ENCODE measurements at places on chromosomes 2 and 18. TPM values are rescaled to one million over a fixed set of nuclear protein-coding genes. Genes with fewer than 3 reads are reported as not detected.

- DNase-seq: no peak
Measured at GRCh38 chr18:22560275-22560610, 142.5 kb upstream of the CTAGE1 start.

GRCh38 chr2:16862471-16862870, 196.8 kb upstream of the CYRIA start:
- DNase-seq: no peak

DNA sequence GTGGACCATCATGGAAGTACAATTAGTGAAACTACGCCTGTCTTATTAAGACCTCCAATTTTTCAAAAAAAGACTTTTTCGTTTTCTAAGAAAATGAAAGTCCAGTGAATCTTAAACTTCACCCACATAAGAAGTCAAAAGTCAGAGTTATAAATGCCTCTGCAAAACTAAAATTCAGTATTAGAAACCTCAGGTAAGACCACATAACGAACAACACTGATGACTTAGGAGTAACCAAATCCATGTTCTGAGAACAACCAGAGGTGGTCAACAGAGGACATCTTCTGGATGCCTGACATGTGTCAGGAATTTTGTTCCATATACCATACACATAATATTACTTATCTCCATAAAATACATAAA, 62.4 kb downstream of the RPL31 start:
- no peak for DNase-seq

DNA sequence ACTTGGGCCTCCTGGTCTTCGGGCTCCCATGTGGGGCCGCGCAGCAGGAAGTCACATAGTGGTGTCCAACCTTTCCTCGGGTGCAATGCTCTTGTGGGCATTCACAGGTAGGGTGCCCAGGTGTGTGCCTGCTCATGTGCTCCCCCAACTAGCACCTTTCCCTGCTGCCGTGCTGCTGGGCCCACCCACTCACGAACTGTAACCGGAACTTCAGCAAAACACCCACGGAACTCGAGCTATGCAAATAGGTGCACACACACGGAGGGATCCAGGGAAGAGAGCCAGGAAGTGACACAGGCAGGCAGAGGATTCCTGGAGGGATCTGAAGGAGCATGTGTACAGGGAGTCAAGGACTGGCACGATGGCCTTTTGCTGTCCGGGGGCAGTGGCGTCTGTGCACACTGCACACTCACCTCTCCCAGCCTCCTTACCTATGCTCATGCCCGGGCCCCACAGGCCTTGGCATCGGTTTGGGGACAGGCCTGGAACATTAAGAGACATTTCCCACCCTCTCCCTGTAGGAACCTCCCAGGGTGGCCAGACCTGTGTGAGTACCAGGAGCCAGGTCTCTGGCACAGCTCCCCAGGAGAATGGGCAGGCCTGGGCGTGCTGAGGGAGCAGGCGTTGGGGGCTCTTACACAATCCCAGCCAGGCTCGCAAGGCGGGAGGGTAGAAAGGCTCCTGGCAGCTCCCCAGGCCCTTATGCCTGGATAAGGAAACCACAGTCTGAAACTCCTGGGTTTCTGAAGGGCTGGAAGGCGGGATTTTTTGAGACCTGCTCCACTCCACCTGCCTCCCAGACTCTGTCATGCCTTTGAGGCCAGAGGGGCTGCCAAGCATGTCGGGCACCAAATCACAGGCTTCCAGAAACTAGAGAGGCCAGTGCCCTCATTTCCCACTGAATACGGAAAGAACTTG, 6.6 kb upstream of the PTMA start:
- DNase-seq: no peak

- no peak for DNase-seq
Measured at GRCh38 chr2:193668557-193669323, 1474.0 kb upstream of the TMEFF2 start.

DNA sequence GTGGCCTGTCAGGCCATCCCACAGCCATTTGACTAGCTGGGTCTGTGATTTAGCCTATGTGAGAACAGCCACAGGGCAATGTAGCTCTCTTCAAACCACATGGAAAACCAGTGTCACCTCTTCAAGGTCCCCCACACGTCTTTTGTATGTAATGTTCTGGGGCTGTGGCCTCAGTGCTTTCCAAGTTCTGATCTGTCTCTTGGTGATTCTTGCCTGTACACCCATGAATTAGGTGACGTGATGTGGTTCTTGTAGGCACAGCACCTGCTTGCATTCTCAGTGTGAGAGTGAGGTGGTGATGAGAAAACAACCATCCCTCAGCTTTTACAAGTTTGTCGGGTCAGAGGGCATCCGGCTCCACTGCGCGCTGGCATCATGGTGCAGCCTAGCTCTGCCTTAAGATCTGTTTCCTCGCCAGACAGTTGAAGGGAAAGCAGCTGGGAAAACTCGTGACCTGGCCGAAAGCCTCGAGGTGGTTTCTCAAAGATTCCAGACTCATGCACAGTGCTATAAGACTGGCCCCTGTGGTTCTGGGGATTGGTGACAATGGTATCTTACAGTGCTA, 125.8 kb downstream of the TANC1 start:
- no peak for DNase-seq

DNA sequence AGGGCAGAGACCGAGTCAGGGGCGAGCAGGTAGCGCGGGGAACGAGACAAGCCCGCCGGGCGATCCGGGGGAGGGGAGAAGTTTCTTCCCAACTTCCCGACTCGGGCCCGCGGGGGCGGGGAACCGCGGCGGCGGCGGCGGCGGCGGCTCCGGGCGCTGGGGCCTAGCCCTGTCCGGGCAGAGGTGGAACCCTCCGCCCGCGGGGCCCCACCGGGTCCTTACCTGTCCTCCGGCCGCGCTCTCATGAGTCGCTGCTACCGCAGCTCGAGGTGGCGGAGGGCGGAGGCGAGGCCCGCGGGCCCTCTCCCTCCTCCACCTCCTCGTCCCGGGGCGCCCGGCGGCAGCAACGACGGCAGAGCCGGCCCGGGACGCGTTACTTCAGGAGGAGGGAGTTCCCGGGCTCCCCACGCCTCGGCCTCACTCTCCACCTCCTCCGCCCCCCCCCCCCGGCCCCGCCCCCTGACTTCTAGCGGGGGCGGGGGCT, at the start of gene YES1:
YES1 (minus strand) TSS at position 351 of the 484 bp plus-strand sequence. CDS start 55,415 bp downstream, outside the sequence.
- no peak for DNase-seq

GRCh38 chr2:222332116-222332515, 33.3 kb upstream of the PAX3 start:
- no peak for DNase-seq

DNA sequence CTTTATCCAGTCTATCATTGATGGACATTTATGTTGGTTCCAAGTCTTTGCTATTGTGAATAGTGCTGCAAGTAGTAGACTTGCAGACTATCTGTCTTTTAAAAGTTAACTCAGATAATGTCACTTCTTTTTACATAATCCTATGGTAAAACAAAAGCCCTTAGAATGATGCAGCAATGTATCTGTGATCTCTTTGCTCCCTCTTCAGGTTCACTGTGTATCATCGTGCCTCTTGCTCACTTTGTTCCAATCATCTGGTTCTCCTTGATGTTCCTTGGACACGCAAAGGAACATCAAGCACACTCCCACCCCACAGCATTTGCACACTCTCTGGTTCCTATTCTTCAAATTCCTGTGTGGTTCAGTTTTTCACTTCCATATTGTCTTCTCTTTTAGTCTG, 472.5 kb upstream of the ZNF804A start:
- no peak for DNase-seq

- no peak for DNase-seq
Measured at GRCh38 chr2:26245810-26246209, 1.1 kb downstream of the HADHB start.

- no peak for DNase-seq
Measured at GRCh38 chr18:56176751-56177150, 461.6 kb downstream of the TXNL1 start.

DNA sequence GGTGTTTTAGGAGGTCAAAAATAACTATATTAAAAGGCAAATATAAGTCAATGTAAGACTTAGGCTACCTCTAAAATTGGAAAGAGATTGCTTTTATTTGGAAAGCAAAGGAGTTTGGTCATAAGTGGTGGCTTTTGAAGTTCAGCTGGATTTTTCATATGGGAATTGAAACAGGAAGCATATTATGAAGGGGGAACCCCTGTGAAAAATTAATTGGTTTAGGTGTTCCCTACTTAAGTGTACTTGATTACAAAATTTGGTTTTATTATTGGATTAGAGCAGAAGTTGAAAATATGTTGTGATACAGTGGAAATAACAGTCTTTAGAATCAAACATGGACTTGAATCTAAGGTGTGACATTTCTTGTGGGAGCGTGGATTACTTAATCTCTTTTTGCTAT, 121.4 kb upstream of the TTC27 start:
- no peak for DNase-seq

GRCh38 chr2:43701111-43701510, 24.9 kb upstream of the C1GALT1C1L start:
- no peak for DNase-seq

- peak; percentile 12 for DNase-seq
Measured at GRCh38 chr18:55587418-55588110, 428 bp downstream of the TCF4 start.

DNA sequence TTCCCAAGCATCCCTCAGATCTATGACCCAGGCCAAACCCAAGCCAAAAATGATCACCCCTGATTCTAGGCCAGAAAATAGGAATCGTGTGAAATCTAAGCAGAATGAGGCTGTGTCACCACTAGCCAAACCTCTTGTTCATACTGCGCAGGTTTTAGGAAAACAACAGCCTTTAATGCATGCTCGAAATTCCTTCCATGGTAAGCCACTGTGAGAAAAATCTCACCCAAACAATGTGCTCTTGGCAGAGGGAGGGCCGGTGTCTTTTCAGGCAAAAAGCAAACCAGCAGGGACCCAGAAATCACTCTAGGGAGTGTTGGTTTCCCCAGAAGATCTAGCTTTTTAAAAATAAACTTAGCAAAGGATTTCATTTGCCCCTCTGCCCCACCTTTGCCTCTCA, 71.2 kb upstream of the FOSL2 start:
- DNase-seq: no peak

GRCh38 chr2:149160701-149161217, 122.3 kb downstream of the LYPD6B start:
- peak; percentile 25 for DNase-seq

- DNase-seq: no peak
Measured at GRCh38 chr2:151289972-151290866, 751 bp upstream of the NMI start.

DNA sequence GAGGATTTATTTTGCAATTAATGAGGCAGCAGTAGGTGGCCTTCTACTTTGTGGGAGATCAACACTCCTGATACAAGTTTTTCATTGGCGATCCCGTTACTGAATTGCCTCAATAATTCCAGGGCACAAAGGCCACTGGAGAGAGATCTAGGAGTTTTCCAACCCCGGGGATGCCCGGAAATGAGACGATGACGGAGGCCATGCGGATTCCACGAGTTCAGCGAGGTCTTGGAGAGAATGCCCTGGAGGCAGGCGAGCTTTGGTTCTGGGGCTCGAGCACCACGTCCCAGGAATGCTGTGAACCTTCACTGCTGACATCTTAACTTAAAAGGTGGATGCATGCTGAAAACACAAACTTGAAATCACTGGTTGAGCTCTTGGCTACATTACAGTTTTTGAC, 74.2 kb downstream of the LDLRAD4 start:
- DNase-seq: no peak

DNA sequence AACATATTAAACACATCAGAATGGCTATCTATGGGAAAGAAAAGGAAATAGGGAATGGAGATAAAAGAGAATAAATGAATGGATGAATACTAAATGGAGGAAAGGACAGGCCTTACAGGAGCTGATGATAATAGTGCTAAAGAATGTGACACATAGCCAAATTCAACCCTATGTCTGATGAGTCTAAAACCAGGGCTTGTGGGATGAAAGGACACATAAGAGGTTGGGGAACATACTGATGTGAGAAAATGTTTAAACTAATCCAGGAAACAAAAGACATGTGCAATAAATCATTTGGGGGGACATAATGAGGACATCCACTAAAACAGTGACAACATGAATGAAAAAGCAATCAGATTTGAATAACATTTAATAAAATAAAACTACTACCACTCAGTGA, 120.0 kb downstream of the DYM start:
- no peak for DNase-seq

GRCh38 chr2:46458763-46459500, 20.4 kb upstream of the TMEM247 start:
- DNase-seq: no peak

GRCh38 chr2:27070653-27071276, 689 bp downstream of the OST4 start:
- DNase-seq: no peak

DNA sequence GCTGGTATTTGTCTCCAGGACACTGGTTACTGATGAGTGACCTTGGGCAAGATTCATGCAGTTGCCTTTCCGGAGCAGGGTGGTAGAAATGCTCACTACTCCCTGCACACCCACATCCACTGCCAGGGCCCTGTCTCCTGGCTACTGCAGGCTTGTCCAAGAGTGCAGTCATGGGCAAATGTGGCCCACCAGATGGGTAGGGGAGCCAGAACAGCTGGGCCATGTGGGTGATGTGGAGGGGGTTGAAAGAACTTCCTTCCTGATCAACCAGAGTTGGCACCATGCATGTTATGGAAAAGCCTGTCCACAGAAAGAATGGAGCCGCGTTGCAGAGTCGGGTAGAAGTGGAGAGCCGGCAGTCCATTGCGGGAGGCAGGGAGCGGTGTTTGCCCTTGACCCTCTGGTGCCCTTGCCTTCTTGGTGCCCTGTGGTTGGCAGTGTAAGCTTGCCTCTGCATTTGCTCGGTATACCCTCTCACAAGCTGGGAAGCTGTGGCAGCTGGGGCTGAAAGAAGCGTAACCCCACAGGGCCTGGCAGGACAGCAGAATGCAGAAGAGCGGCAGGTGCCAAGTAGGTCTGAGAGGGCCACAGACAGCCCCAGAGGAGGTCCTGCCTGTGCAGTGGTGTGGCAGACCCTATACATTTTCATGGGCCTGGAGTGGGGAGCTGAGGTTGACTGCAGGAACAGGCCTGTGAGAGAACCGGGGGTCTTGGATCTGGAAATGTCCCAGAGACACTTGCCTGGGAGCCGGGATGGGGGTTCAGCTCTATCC, 253.2 kb downstream of the TFCP2L1 start:
- no peak for DNase-seq

- DNase-seq: no peak
Measured at GRCh38 chr18:45761512-45762114, 37.6 kb downstream of the SLC14A1 start.

GRCh38 chr18:11327391-11328009, 178.1 kb upstream of the PIEZO2 start:
- no peak for DNase-seq

- DNase-seq: peak; percentile 68
Measured at GRCh38 chr2:196233805-196234475, 62.6 kb upstream of the STK17B start.

ANKRD30B gene
- not detected for polyA plus RNA-seq

CLEC4F gene
- not detected for polyA plus RNA-seq

MAPK4 gene
- polyA plus RNA-seq: not detected

FBXO41 gene
- 3.2 TPM for polyA plus RNA-seq

MARCHF4 gene
- polyA plus RNA-seq: not detected

RFX8 gene
- not detected for polyA plus RNA-seq

CRACDL gene
- 0.45 TPM for polyA plus RNA-seq

TM4SF20 gene
- not detected for polyA plus RNA-seq

CHCHD5 gene
- 67.3 TPM for polyA plus RNA-seq

DLGAP1 gene
- not detected for polyA plus RNA-seq

AQP12B gene
- polyA plus RNA-seq: not detected
